NCI-H1436 treated with DMSO at 0.1 percent for 48 hours (cell line): ENCODE measurements at places on chromosomes 12 and 14.

DNA sequence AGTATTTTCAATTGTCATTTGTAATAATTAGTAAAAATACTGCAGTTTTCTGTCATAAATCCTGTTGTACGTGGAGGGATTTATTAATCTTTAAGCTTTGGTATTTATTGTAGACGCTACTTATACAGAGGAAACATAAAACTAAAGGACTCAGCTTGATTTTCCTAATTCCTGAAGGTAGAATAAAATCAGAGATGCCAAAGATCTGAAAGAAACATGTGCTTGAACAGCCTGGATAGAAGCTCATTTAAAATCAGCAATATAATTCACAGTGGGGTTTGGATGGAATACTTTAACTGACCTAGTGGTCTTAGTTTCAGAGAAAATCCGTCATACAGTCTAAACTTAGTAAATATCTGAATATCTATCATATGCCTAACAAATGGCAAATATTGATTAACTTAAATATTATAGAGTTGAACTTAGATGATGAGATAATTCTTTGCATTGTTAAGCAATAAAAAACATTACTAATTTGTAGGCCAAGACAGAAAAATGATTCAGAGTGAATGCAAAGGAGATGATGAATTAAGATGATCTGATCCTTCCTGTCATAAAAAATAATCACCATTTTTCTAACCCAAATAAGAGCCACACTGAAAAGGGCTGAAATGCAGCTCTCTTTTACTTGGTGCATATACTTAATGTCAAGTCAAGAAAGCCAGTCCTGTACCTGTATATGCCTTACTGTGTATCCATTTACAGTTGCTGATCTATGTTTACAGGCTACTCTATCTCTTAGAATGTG, 397.1 kb upstream of the DCN start:
- DNase-seq, result no peak

GRCh38 chr12:32499048-32499447, 99.7 kb downstream of the FGD4 start:
- DNase-seq, result no peak

DNA sequence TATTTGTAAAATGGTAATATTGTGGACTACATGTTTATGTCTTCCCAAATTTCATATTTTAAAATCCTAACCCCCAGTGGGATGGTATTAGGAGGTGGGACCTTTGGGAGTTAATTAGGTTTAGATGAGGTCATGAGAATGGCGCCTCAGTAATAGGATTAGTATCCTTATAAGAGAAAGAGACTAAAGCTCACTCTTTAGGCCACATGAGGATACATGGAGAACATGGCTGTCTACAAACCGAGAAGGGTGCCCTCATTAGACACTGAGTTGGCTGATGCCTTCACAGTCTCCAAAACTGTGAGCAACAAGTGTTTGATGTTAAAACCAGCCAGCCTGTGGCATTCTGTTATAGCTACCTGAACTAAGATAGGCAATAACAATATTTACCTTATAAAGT, 58.3 kb upstream of the OTOGL start:
- DNase-seq, result no peak

GRCh38 chr14:103524002-103524935, 1.6 kb upstream of the CKB start:
- DNase-seq, result no peak

GRCh38 chr12:40225984-40226602, 1.3 kb downstream of the LRRK2 start:
- no peak for DNase-seq

DNA sequence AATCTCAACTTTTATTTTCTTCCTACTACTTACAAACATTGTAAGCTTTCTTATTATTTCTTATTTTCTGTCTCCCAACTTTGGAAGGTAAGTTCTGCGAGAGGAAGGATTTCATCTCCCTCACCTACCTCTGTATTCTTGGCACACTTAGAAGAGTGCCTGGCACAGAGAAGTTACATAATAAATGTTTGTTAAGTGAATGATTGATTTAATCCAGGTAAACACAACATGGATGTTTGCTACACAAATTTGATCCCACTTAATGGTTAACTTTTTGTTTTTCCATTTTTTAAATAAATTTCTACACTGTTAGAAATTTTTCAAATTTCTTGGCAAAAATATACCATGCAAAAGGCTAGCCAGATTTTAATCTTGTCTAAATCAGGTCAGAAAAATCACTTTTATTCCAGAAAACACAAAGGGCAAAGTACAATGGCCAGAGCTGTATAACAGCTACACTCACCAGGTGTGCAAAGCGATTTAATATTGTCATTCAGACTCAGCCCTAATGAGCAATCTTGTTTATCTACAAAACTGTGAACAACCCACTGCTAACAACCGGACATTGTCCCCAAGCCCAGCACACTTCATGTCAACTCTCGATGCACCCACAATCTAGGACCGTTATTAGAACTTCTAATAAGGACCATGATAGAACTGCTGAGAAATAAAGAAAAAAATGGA, 222.1 kb upstream of the EEA1 start:
- DNase-seq, result no peak

- no peak for DNase-seq
Observed at GRCh38 chr14:81315341-81315740, 84.8 kb downstream of the STON2 start.

- no peak for DNase-seq
Observed at GRCh38 chr14:103227094-103227768, 104.0 kb downstream of the TNFAIP2 start.

GRCh38 chr12:111404362-111405148, 1.2 kb upstream of the SH2B3 start:
- no peak for DNase-seq

- DNase-seq, result no peak
Observed at GRCh38 chr14:94307410-94307992, 14.4 kb upstream of the SERPINA10 start.

DNA sequence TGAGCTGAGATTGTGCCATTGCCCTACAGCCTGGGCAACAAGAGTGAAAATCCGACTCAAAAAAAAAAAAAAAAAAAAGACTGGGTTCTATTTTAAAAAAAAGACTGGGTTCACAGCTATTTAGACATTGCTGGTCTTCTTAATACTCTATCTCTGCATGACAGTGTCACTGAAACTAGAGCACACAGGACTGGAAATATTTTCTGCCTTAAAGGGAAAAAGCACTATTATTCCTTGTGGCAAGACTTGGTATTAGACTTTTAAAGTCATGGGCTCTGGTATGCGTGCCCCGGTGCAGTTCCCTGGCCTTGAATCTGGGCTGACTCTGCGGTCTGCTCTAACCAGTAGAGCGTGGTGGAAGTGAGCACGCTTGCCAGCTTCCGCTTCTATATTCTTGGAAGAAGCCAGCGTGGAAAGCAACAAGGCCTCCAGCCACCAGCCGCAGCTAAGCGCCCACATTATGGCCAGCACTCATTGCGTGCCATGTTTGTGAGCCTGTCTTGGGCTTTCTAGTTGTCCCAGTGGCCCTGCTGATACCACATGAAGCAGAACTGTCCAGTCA, 31.3 kb downstream of the PRKAB1 start:
- no peak for DNase-seq

- no peak for DNase-seq
Observed at GRCh38 chr12:53049571-53050318, at the start of gene TNS2. Gene TNS2, plus strand, starts transcription at chr12:53050065. Its CDS starts 121 bp downstream, at chr12:53050186.

DNA sequence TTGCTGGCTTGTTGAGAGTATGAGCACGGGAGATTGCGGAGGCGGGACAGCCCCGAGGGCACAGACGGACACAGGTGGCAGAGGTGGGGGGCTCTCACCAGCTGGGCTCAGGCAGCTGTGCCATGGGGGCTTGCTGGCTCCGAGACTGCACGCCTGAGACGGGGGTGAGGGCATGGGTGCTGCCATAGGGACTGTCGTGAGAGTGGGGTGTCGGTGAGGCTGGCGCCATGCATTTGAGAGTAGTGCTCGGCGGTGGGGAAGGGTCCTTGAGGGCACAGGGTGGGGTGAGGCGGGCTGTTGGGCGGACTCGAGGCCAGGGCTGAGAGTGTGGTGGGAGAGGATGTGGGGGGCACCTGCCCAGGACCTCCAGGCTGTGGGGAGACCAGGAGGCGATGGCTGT, 40.7 kb upstream of the TEX22 start:
- no peak for DNase-seq

- no peak for DNase-seq
Observed at GRCh38 chr14:74954947-74955228, 509 bp downstream of the PGF start.

GRCh38 chr14:103529383-103530365, 678 bp downstream of the TRMT61A start:
- no peak for DNase-seq

DNA sequence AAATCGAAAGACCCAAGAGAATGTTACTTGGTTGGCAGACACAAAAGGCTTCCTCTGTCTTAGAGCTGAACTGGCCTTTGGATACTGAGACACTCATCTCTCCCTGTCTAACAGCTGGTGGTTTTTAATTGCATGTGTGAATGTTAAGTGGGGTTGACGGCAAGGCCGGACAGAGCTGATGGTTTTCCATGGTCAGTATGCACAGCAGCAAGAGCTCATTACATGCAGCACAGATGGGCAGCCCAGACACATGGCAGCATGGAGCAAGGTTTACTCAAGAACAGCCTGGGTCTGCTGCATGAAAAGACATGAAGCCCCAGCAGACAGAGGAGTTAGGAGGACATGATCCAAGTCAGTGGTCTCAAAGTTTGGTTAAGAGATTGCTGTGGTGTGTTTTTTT, 27.8 kb upstream of the CACNA2D4 start:
- DNase-seq, result no peak

GRCh38 chr12:1309613-1310012, 284.8 kb downstream of the FBXL14 start:
- no peak for DNase-seq

DNA sequence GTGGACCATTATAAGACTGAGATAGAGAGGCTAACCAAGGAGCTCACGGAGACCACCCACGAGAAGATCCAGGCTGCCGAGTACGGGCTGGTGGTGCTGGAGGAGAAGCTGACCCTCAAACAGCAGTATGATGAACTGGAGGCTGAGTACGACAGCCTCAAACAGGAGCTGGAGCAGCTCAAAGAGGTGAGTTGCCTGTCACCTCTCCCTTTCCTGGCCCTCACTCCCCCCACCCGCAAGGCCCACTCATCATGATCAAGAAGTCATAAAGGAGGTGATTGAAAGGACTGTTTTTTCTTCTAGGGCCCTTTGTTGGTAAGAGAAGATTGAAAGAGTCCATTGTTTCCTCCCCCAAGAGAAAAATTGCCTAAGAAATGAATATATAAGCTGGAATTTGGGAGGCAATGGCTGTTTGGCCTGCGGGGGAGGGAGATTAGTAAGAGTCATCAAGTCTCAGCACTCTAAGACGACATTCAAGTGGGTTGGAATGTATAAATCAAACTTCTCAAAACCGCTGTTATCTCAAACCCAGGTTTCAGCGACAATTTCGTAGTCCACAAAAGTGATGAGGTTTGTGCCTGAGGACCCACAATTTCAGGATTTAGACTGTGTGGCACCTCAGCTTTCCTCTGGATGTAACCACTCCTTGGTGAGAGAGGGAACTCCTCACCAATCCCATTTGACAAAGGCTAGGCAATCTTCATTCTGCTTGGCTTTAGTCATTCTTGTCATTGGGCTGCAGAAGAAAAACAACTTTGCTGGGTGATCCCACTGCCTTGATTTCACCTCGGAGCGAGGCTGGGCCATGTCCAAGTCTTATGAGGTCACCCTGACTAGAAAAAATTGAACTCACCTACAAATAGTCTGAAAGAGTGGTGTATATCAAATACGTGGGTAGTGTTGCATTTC, 966 bp downstream of the BICD1 start:
- DNase-seq, result no peak

- DNase-seq, result no peak
Observed at GRCh38 chr14:69261761-69262331, 1.9 kb downstream of the GALNT16 start.

DNA sequence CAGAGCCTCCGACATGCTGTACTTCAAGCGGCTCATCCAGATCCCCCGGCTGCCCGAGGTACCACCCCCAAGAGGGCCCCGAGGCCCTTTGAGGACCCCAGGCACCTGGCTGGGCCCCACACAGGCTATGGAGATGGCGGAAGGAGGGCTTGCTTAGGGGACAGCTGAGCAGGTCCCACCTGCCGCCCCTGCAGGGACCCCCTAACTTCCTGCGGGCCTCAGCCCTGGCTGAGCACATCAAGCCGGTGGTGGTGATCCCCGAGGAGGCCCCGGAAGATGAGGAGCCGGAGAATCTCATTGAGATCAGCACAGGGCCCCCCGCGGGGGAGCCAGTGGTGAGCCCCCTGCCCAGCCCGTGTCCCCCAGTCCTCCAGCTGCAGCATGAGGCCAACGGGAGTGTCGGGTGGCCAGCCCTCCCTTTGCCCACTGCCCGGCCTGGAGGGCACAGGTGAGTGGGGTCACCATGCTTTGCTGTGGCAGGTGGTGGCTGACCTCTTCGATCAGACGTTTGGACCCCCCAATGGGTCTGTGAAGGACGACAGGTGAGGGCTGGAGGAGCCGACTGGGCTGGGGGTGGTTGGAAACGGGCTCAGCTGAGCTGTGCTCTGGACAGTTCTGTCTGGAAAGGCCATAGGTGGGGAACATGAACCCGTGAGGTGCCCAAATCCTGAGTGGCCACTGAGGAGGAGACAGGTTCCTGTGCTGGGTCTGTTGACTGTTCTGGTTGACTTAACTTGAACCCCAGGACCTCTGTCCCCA, 20.0 kb downstream of the HIP1R start:
- DNase-seq, result no peak

- no peak for DNase-seq
Observed at GRCh38 chr12:64122154-64122553, 99.9 kb downstream of the KICS2 start.

DNA sequence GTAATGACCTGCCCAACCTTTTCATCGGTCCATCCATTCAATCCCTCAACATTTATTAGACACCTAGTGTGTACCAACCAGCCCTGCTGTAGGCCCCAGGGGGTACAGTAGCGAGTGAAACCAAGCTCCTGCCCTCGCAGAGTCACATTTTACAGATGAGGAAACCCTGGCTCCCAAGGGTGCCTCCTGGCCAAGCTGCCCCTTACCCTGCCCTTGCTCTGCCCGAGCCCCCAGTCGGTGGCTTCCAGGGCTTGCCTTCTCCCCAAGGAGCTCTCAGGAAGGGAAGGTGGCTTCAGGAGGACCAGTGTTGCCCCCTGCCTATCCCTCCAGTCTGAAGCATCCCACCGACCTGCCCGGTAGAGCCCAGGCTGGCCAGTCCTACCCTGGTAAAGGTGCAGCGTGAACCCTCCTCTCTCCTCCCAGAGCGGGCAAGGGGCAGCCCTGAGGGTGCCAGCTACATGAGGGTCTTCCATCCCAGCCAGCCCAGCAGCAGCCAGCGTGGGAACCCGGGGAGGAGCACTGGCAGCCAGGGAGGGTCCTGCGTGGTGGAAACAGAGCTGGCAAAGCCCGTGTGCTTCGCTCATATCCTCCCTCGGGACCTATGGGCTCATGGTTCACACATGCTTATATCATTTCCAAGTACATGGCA, 670 bp upstream of the BEGAIN start:
- DNase-seq, result no peak

- no peak for DNase-seq
Observed at GRCh38 chr14:37399517-37399916, 195.5 kb downstream of the FOXA1 start.
